AG04449 (cell line): ENCODE measurements at places on chromosomes 7 and 10.

DNA sequence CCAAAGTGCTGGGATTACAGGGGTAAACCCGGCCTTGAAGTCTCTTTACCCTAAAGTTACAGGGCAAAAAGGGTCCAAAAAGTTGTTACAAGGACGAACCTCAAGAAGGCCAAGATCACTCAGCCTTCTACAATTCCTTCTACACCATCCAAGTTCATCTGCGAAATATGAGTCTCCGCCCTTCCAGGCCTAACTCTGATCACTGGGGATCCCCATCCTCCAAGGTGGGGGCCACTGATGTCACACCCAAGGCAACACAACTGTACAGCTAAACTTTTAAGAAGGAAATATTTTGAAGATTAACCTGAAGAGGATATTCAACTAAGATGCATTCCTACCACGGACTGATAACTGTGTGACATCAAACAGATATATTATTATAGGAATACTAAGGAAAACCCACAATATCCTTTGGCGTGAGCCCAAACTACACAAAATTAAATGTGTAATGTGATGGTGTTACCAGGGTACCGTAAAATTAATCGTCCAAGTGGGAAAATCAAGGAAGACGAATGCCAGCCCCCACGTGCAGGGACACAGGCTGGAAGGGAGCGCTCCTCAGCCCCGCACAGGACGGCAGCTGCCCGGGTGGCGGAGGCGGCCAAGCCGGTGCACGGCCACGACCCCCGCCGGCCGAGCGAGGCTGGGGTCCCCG is 1.0 kb downstream of the PAXIP1 start:
- no peak for DNase-seq

GRCh38 chr10:102712843-102713538 is 1.2 kb downstream of the ARL3 start:
- no peak for DNase-seq

DNA sequence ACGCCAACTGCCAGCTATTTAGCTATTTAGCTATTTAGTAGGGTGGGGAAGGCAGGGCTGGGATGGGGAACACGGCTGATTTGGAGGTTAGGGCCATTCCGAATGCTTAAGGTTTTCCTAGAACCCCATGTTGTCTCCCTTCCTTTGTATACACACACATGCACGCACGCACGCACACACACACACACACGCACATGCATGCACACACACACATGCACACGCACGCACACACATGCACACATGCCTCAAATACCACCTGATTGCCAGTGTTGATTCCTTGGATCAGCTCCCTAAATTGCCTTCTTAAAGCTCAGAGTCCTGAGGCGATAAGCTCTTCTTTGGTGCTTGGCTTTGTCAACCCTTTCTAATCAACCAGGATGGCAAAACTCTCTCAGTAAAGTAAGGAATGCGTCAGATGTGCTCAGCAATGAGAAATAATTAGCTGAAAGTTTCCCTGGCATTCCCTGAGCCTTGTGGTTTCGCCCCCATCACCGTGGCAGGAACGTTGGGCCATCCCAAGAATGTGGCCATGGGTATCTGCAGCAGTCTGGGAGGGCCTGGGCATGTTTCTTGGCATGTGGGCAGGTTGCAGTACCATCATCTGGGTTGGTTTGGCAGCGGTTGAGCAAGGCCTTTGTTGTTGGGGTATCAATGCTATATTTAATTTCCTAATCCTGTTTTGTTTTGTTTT is 305.6 kb downstream of the LRMDA start:
- no peak for DNase-seq

DNA sequence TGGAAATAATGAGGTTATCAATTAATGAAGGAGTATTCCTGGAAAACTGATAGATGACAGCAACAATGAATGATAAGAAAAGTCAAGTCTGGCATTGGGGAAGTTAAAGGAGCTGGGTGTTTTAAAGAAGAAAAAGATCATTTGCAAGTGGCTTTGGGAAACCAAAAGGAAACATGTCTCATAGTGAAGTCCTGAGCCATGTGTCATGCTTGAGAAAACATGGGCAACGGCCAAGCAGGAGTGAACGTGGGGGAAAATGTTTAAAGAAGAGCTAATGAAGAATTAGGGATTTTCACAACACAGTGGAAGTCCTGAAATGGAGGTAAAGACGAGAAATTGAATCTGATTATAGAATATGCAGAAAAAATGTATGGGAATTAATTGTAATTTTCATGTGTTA is 1383.2 kb upstream of the CELF2 start:
- DNase-seq = no peak

DNA sequence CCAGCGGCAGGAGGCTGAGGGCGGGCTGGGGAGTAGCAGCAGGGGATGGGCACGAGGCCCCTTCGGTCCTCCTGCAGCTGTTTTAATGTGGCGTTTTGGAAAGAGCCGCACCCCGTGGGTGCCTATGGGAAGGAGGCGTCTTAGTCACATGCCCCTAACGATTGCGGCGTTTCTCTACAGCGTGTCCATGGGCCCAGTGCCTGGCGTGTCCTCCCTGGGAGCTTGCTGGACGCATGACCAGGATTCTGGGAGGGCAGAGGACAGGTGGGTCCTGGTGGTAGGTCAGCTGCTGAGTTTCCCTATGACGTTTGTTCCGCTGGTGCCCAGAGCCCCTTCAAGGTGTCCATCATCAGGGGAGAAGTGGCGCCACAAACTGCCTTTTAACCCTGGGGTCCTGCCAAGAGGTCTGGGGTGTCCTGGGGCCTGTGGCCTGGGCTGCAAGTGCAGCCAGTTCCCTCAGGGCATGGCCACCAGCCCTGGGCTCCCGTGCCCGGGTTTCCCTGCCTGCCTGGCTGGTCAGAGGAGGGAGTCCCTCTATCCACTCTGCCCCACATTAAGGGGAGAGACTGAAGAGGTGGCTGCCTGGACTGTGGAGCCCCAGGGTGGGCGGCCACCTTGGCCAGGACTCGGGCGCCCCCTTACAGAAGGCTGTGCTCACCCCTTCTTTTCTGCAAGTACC is 48.7 kb downstream of the PWWP2B start:
- DNase-seq = no peak

- DNase-seq = no peak
Measured at GRCh38 chr7:21497072-21497471, 45.8 kb upstream of the DNAH11 start.

GRCh38 chr7:140972876-140973829 is 41.6 kb downstream of the MRPS33 start:
- DNase-seq = no peak

DNA sequence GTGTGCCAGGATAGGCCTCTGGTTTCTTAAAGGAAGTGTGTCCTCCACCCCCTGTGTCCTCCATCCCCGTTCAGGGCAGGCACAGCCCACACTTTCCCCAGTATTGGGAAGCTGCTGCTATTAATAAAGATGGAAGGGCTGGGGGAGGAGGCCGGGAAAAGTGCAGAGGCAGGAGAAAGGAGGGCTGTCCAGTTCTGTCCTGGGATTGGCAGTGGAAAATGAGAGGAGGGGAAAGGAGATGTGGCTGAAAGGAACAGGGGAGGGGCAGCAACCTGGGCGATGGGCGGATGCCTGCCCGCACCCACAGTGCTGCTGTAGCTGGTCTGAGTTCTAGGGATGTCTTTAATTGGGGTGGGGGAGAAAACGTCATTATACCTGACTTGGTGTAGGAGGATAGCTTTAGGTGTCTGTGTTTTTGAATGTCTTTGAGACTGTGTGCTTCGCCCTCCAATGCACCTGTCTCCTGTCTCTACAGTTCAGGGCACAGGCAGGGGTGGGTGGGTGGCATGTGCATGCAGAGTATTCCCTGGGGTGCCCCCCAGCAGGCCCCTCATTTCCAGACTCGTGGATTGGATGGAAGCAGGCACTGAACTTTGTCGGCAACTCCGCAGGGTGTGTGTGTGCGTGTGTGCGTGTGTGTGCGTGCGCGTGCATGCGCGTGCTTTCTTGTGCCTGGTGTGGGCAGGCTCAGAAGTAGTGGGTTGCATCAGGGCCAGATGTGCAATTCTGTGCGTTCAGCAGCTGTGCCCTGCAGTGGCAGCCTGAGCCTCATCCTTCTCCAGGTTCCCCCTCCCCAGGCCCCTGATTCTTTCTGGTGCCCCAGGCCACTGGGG is 2.5 kb downstream of the TRIM8 start:
- no peak for DNase-seq
